ENCODE measurements at places on chromosomes 16 and 17.

- no peak for DNase-seq
Measured at GRCh38 chr17:32298298-32298697, 32.7 kb downstream of the RHBDL3 start.

DNA sequence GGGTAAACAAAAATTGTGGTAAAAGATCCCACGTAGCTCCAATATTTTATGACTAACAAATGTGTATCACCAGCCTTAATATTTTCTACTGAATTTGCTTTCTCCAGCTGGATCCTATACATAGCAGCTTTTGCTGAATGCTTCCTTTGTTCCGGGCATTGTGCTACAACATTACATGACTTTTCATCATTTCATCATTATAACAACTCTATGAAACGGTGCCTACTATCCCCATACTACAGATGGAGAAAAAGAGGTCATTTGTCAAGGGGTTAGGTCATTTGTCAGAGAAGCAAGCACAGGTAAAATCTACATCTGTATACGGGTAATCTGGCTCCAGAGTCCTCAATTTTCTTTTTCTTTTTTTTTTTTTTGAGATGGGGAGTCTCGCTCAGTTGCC lies 74.3 kb downstream of the KANSL1 start:
- no peak for DNase-seq

DNA sequence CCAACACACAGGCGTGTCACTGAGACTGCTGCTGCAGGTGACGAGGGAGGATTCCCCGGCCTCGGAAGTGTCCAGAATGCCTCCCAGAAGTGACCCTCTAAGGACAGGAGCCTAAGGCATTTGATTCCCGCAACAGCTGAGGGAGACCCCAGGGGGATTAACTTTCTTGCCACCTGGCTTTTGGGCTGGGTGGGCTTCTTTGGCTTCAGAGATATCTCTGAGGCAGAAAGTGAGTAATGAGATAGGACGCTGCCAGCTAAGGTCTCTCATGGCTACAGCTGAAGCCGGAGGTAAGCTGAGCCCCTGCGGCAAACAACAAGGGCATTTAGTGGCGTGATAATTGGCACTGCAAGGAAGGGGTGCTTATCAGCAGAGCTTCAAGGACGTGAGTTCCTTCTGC lies 17.0 kb downstream of the DRC3 start:
- no peak for DNase-seq

GRCh38 chr16:2365397-2366294 lies 25.1 kb upstream of the ABCA3 start:
- no peak for DNase-seq

GRCh38 chr17:15386083-15386482 lies 44.7 kb upstream of the TEKT3 start:
- DNase-seq, result no peak

GRCh38 chr16:80503107-80503506 lies 37.7 kb upstream of the DYNLRB2 start:
- DNase-seq, result no peak

DNA sequence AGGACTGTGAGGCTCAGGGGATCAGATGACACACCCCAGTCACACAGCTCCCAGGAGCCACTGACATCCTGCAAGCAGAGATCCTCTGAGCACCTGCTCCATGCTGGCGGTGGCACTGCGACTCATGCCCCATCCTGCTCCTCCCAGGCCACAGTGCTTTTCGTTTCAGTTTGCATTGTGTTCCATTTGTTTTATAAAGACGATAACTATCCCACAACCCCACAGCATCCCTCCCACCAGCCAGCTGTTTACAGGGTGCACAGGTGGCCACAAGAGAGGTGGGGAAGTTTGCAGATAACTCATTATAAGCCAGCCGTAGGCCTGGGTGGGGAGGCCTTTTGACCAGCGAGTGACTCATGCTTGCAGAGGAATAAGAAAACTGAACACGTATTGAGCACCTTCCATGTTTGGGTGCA lies 28.2 kb downstream of the BCO1 start:
- peak; percentile 73 for DNase-seq

GRCh38 chr17:60039114-60039846 lies 39.4 kb downstream of the HEATR6 start:
- no peak for DNase-seq

GRCh38 chr17:10421900-10422542 lies at the start of gene MYH8:
Gene MYH8, minus strand, starts transcription at chr17:10421950. Its CDS starts 1,723 bp downstream, at chr17:10420227.
- DNase-seq, result no peak

DNA sequence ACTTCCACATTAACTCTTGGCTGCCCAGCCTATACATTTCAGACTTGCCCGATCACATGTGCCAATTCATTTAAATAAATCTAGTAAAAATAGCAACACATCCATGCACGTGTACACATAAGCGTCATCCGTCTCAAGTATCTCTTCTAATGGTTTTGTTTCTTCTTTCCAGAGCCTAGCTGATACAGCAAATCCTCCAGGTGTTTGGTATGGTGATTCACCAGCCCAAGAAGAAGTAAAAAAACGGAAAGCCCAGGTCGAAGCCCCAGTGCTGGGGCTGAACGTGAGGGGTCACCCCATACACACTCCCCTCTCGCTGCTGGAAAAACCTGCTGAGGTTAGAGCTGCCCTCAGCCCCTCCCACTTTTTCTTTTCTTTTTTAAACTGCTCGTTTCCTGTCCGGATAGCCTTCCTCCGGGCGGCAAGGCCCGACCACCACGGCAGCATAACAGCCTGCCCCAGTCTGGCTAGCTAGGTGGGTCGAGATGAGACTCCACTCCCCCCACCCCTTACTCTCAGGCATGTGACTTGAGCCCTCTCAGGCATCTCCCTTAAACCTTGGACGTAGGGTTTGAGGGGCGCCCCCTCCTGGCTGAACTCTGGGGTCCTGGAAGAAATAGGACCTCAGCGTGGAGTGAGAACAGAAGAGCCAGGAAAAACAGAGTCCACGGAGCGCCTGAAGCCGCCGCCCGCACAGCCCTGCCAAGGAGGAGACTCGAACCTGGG lies 13.9 kb upstream of the OR1F1 start:
- DNase-seq, result peak; percentile 58

DNA sequence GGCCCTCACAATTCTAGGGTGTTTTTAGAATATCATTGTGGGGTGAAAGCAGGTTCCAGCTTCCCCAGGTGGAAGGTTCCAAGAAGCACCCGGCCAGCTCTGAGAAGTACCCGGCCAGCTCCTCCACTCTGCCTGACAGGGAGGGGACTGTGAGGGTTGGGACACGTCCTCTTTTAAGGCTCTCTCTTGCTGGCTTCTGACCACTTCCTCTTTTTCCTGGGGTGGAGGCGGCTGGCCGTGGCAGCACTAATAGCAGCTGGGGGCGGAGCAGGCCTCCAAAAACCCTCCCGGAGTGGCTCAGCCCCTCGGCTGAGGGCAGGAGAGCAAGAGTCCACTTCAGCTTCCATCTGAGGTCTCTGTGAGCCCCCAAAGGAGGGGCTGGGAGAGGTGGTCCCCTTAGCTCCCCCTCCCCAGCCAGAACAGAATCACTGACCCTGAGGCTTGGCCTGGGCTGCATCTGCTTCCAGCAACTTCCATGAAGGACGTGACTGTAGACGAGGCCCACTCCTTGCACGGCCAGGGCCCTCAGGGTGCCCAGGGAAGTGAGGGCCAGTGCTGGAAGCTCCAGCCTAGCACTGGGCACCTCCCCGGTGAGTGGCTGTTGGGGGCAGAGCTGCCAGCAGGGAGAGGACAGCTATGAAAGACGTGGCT lies 26.7 kb upstream of the PLCG2 start:
- no peak for DNase-seq

DNA sequence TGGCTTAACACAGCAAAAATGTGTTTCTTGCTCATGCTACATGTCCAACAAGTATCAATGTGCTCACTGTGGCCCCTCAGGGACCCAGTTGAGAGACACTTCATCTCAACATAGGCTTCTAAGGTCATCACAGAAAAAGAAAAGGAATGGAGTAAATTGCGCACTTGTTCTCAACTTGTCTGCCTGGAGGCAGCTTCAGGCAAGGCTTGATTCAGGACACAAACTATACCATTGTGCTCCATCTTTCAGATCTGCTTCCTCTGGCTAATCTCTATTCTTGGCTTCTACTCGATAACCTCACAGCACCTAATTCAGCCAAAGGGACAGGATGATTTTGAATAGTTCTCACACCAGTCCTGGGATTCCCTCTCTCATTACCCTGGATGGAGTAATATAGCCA lies 35.6 kb downstream of the HS3ST2 start:
- no peak for DNase-seq
